LoVo (cell line): ENCODE measurements at places on chromosomes 5 and 9.

- DNase-seq: no peak
Measured at GRCh38 chr5:59893429-59894227, at the start of gene PDE4D. PDE4D (minus strand) TSS chr5:59893726.

DNA sequence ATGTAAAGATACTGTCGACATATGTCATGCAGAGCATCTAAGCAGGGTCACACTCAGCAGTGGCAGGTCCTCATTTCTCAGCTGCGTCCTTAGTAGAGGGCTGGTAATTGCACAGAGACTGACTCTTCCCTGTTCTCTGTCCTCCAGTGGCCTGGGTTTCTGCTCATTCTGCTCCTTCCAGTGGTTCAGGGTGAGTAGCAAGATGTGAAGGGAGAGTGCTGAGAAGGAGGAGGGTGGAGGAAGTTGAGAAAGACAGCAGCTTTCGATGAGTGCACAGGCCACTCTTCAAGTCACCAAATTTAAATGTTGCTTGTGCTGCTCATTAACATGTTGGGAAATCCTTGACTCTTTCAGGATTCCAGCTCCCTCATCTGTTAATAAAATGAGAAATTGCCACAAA is 203.9 kb downstream of the FBXL7 start:
- DNase-seq: no peak

- peak; percentile 69 for DNase-seq
Measured at GRCh38 chr9:124665391-124666058, 105.6 kb downstream of the NR6A1 start.

GRCh38 chr9:71515626-71516025 is 252.7 kb downstream of the CEMIP2 start:
- no peak for DNase-seq

GRCh38 chr5:67120032-67120431 is 76.6 kb downstream of the CD180 start:
- DNase-seq: no peak

- no peak for DNase-seq
Measured at GRCh38 chr9:126752881-126753670, 51.8 kb upstream of the ZBTB43 start.

GRCh38 chr5:115016646-115017045 is 153.1 kb downstream of the TRIM36 start:
- DNase-seq: no peak

DNA sequence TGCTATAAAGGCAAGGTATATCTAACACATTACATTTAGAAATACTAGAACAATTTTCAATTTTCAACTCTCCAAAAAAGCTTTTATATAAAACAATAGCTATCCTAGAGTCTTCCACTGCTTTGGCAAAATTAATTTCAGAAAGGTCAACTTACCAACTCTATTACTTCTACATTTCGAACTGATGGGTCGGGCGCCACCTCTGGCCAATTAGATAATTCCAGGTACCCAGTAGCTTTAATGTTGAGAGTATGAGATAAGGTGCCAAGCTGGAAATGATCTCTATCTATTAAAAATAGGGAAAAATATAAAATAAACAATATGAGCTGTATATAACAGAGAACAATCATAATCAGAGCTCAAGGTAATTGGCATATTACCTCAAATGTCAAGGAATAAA is 166.6 kb downstream of the AP3B1 start:
- no peak for DNase-seq

DNA sequence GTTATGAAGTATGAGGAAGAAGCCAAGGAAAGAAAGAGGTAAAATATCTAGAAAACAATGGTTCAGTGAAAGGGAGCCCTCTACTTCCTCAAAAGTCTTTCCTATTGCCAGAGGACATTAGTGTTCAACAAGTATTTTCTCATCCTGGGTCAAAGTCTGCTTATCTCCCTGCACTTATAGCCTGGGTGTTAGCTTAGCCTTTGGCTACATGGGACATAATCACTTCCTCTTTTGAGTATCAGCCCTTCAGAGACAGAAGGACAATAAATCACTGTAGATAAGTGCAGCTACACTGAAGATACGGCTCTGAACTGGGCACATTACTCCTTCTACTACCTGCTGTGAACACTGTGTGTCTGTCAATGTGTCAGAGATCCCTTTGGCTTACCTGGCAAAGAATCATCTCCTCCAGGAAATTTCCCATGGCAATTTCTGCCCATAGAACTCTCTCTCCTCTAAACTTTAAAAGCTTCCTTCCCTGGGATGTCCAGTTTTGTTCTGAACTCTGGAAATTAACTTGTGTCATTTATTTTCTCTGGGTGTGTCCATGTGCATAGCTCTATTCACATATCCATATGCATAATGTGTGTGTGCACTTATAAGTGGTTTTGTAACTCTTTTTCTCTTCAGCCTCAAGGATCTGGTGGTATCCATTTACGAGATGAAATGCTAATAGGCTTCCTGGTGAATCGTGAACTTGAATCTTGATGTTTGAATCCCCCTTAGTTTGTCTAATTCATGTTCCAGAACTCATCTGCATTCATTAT is 30.0 kb upstream of the RECK start:
- peak; percentile 63 for DNase-seq

- DNase-seq: no peak
Measured at GRCh38 chr9:96585426-96585825, 34.2 kb downstream of the CDC14B start.

DNA sequence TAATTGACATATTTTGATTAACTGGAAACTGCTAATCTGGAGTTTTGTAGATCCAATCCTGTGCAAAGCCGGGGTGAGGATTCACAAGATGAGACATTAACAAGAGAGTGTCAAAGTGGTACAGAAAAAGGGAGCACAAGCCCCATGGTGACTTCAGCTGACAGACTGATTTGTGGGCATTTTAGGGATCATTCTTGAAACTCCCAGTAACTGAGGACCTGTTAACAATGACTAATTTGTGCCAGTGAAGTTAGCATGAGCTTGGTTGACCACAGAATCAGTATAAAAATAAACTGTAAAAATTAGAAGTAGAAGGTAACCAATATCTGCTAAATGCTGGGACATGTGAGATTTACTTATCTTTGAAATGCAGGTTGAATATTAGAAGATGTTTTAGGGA is 1578.3 kb downstream of the EFNA5 start:
- DNase-seq: no peak

GRCh38 chr9:126819482-126819881 is 14.6 kb downstream of the ZBTB43 start:
- no peak for DNase-seq

DNA sequence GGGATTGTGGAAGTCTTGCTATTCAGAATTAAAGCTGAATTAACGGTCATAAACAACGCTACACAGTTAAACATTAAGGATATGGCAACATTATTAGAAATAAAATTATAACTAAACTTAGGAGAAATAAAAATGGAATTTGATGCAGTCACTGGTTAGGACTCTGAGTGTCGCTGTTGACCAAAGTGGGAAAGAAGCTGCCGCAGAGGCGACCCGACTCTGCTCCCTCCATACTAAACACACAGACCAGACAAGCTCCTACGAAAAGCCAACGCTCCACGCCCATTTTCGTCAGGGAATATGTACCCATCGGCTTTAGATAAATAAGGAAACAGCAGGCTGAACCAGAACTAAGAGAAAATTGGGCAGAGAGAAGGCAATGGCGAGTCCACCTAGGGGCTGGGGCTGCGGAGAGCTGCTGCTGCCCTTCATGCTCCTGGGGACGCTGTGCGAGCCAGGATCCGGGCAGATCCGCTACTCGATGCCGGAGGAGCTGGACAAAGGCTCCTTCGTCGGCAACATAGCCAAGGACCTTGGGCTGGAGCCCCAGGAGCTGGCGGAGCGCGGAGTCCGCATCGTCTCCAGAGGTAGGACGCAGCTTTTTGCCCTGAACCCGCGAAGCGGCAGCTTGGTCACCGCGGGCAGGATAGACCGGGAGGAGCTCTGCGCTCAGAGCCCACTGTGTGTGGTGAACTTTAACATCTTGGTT is at the start of gene PCDHGA5:
TSS of gene PCDHGA5 (plus strand) at position 211 of the 709 bp plus-strand sequence. CDS start at position 380, 169 bp downstream.
- DNase-seq: no peak

- DNase-seq: no peak
Measured at GRCh38 chr5:150246835-150247234, 42.7 kb downstream of the CAMK2A start.

GRCh38 chr5:90488791-90489190 is 14.1 kb downstream of the POLR3G start:
- DNase-seq: no peak

DNA sequence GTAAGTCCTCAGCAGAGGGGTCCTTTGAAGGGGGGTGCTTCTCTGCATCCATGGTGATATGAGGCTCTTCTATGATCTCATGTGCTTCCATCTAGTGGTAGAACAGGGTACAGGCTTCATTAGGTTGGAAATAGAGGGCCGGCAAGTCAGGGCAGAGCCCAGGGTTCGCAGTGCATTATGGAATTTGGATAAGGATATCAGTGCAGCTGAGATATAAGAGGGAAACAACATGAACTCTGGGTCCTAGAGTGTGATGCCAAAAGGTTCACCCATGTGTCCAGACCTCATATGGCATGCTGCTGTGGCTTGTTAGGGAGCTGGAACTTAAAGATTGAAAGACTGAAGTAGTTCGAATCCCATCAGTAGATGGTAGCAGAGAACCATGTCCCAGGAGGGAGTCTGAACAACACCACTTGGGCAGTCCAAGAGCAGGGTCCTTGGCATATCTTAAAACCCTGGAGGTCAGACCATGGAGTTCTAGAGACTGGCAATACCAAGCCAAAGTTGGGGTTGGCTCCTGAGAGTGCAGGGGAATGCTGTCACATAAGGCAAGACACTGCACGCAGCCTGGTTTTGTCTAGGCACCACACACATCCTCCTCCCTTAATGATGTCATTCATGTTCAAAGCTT is 2.3 kb downstream of the FAM221B start:
- DNase-seq: peak; percentile 48

DNA sequence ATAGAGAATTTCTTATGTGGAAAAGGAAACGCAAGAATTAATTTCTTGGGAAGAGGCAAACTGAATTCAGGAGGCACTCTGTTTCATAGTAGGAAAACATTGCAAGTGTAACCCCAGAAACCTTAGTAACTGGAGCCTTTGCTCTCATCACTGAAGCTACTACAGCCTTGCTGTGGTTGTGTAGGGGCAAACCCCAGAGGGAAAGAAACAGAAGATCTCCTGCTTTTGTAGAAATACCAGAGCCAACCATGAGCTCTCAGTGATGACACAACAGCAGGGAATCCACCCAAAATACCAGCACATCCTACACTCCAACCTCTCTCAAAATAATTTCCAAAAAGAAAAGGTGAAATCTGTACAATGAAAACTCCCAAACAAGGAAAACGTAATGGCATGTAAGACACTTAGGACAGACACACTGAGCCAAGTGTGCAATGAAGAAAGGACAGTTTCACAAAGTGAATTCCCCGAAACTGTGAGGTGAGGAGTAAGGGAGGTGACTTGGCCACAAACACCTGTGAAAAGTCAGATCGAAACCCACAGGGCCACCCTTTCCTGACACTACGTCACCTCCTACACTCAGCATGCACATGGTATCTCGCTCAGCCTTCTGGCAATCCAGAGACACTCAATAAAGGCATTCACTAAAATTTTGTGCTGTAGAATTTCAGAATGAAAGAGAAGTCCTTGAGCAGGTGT is 8.5 kb upstream of the ACSL6 start:
- DNase-seq: no peak

DNA sequence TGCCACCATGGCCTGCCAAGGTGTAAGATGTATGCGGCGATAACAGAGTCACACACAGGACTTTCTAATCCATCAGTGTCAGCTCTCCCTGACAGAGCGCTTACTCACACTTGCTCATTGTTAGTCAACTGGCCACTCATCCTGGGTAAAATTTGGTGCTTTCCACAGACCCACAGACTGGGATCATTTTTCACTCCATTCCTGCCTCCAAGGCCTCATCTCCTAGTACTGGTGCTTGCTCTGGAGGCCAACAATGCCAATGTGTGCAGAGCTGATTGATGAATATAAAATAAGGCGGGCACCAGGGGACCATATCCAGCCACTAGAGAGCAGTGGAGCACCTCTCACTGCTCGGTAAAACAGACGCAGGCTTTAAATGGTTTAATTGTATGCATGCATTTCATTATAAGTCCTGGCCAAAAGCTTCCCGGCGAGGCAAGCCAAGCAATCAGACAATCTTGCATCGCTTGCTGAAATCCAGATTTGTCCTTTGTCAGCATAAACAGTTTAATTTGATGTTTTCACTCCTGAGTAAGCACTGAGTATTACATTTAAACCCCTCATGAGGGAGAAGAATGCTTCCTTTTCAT is 22.3 kb downstream of the PSMB7 start:
- DNase-seq: no peak

DNA sequence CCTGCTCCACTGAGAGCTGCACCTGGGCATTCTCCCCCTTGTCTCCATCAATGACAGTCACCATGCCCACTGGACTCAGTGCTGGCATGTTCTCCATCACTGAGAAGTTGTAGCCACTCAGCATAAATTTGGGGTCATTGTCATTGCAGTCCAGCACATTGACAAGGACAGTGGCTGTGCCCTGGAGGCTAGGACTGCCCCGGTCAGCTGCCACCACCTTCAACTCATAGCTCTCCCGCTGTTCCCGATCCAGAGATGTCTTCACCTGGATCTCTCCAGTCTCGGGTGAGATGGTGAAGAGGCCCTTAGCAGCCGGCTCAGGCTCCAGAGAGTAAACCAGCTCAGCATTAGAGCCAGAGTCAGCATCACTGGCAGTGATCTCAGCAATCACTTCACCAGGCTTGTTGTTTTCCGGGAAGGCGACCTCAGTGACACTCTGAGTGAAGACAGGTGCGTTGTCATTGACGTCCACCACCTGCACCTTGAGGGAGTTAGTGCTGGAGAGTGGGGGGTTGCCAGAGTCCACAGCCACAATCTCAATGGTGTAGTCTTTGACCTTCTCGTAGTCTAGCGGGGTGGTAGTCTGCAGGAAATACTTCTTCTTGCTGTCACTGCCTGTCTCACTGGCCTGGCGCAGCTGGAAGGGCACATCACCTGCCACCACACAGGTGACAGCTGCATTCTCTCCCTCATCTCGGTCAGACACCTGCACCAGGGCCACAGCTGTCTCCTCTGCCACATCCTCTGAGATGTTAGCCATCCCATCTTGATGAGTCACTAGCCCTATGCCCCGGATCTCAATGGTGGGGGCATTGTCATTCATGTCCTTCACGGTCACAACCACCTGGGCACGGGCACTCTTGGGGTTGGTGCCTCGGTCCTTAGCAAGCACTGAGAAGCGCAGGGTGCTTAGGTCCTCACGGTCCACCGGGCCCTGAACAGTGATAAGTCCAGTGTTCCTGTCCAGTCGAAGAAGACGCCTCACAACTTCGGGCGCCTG is 13.5 kb downstream of the PCDH1 start:
- DNase-seq: no peak

- DNase-seq: no peak
Measured at GRCh38 chr5:8394965-8395364, 526.0 kb downstream of the MTRR start.

DNA sequence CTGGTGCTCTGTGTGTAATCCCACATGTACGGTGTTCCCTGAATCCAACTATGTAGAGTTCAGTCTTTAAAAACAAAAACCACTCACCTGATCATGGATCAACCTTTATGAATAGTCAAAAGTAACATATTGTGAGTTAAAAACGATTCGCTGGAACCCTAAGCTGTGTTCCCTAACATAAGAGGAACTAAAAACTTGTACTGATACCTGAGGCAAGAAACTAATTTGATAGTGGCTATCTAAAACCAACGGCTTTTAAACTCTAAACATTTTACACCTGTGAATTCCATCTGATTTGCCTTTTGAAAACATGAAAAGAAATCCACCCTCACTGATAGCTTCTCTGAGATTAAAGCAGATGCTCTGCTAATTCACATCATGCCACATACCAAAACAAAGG is 101.5 kb downstream of the DEPDC1B start:
- no peak for DNase-seq
